Endothelial cell of umbilical vein (primary cell): ENCODE measurements at places on chromosomes 1 and 21. TPM values are rescaled to one million over a fixed set of nuclear protein-coding genes. Genes with fewer than 3 reads are reported as not detected.
A peak's percentile ranks its signal among the peaks of the same experiment; 100 is the strongest.

DNA sequence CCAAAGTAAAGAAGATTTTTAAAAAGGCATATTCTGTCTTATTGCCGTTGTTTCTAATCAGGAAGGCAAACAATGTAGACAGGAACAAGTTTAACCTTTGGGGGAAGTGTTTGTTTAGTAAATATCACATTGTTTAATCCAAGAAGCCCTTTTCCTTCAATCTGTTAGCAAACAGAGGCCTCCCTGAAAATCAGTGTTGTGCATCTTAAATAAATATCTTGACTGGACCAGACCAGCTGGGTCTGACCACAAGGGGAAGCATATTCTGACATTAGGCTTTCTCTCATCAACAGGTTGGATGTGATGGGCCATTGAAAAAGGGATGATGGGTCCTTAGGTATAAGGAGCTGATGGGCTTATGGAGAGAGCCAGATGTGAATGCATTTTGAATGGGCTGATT is 81.8 kb upstream of the SGIP1 start:
- DNase-seq = peak; percentile 33

The HIVEP3 gene
- polyA plus RNA-seq = 2.1 and 3.4 TPM in 2 replicates

DNA sequence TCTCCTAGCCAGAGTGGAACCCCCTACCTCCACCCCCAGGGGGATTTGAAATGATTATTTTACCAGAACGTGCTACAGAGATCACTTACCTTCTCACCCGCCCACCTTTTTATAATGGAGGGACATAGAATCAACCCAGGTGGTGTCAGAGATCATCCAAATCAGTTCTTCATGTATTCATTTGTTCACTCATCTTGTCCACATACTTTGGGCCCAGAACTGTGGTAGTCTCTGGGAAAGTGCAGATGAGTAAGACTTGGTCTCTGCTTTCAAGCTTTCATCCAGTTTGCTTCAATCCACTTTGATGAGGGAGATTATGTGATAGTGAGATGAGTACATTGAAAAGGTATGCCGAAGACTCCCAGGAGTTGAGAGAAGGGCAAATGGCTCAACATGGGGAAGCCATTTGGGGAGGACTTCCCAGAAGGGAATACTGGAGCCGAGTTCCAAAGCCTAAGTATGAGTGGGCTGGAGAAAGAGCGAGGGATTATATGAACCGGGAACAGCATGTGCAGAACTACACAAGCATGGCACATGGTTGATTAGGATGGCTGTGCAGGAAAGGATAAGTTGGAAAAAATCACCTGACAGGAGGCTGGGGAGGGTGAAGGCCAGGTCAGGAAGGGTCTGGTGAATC is 1.9 kb downstream of the FGGY start:
- DNase-seq = no peak

DNA sequence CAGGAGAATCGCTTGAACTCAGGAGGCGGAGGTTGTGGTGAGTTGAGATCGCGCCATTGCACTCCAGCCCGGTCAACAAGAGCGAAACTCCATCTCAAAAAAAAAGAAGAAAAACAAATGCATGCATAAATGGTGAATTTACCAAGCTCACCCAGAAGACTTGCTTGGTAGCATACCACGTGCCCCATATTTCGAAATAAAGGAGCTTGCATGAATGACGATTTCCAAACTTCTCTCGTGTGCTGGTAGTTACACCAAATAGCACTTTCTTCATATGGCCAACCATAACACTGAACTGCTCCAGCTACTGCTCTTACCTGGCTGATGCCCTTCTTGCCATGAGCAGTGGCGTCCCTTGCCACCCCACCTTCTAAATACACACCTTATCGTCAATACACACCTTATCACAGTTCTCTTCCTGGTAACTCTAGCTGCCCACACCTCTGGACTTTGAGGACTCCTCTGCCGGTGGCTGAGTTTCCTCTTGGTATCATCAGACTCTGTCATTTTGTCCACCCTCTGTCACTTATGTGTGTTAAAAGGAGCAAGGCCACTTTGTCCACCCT is 2.8 kb downstream of the DOP1B start:
- DNase-seq = no peak

The EPHA8 gene
- polyA plus RNA-seq = not detected in 2 replicates

GRCh38 chr1:229894532-229894931 is 172.5 kb upstream of the GALNT2 start:
- no peak for DNase-seq

The TMEM35B gene
- 40.5 and 46.2 TPM in 2 replicates for polyA plus RNA-seq

The C1QC gene
- not detected in 2 replicates for polyA plus RNA-seq

- DNase-seq = no peak
Measured at GRCh38 chr1:15911927-15912326, 64.0 kb downstream of the ZBTB17 start.

DNA sequence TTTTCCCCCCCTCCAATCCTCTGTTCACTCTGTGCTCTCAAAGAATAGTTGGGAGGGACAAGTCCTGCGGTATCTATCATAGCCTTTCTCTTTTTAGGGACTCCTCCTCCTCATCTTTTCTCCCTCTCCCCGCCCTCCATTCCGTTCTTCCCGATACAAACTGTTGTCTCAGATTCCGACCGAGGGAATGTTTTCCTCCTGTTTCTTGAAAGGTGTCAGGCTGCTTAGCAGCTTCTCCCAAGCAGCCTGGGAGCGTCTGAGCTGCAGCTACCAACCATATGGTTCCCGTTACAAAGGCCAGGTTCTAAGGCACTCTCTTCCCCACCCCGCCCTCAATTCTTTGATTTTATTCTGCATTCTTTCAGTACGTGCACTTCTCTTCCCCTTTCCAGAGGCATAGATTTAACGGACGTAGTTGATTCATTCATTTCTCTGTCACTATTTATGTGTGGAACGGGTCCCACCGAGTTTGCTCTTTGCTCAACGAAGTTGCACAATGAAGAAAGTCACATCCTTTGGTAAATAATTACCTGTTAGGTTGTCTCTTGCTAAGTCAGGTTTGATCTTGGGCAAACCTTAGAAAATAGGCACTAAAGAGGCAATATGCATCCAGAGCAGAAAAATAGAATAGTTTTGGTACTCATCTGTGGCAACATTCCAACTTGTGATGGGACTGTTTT is 2.8 kb downstream of the ADGRL2 start:
- peak; percentile 54 for DNase-seq

GRCh38 chr1:2238361-2239012 is 10.4 kb downstream of the SKI start:
- DNase-seq = no peak
